ENCODE measurements at places on chromosomes 11 and 22. TPM values are rescaled to one million over a fixed set of nuclear protein-coding genes. Genes with fewer than 3 reads are reported as not detected.

RAG2 gene
- total RNA-seq = not detected

PGA4 gene
- 1.3 TPM for total RNA-seq

OLFML1 gene
- not detected for total RNA-seq

GRAMD1B gene
- 17.1 TPM for total RNA-seq

C11orf65 gene
- 0.41 TPM for total RNA-seq

UPK3A gene
- total RNA-seq = 0.41 TPM

RAC2 gene
- total RNA-seq = 9.6 TPM

OR51I1 gene
- total RNA-seq = not detected

ADM2 gene
- 3.2 TPM for total RNA-seq

NRGN gene
- 0.85 TPM for total RNA-seq

TTLL1 gene
- total RNA-seq = 6.5 TPM

MN1 gene
- 22.1 TPM for total RNA-seq

ART1 gene
- total RNA-seq = 0.07 TPM

APOBEC3G gene
- 4.2 TPM for total RNA-seq

P2RY6 gene
- total RNA-seq = not detected

C11orf42 gene
- not detected for total RNA-seq

GNG3 gene
- 3.1 TPM for total RNA-seq

OTOG gene
- total RNA-seq = 0.69 TPM

OR52E8 gene
- total RNA-seq = not detected

ISX gene
- not detected for total RNA-seq

GGT5 gene
- not detected for total RNA-seq

IFITM10 gene
- total RNA-seq = 0.74 TPM

PHF21B gene
- total RNA-seq = 17.7 TPM

Data from H7 (cell line).